ENCODE measurements at places on chromosomes 3 and 15.

- DNase-seq: no peak
- H3K4me3 ChIP-seq: no peak overlapping the region
- no peaks in the 10 kb centered on the region for H3K4me1 ChIP-seq
- H3K27me3 ChIP-seq: no peaks in the 10 kb centered on the region
- H3K36me3 ChIP-seq: no peaks in the 10 kb centered on the region
- H3K27ac ChIP-seq: no peak overlapping the region
Observed at GRCh38 chr3:29406291-29406832, 125.5 kb downstream of the RBMS3 start.

- no peaks in the 10 kb centered on the region for H3K36me3 ChIP-seq
- no peak for DNase-seq
- no peak overlapping the region for H3K27ac ChIP-seq
- H3K27me3 ChIP-seq: no peaks in the 10 kb centered on the region
- no peak overlapping the region for H3K4me3 ChIP-seq
Observed at GRCh38 chr3:56111606-56112304, 356.5 kb downstream of the ERC2 start.

DNA sequence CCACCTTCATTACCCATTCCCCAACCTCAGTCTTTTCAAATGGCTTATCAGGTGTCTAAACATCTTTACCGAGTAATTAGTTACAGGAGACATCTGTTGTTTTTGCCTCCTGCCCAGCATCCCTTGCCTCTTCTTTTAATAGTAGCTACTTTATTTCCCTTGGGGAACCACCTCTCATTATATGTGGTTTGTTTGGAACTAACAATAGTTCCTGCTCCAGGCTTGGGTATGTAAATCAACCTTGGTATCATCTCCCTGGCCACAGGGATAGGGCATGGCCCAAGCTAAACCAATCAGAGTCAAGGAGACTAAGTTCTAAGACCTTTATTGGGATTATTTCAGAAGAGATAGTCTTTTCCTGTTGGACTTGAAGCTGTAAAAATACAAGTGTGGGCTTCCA, 76.6 kb downstream of the ETV5 start:
- H3K27ac ChIP-seq: no peak overlapping the region
- no peak for DNase-seq
- H3K4me1 ChIP-seq: no peaks in the 10 kb centered on the region
- no peak overlapping the region for H3K4me3 ChIP-seq

GRCh38 chr3:18740631-18741583, 315.8 kb upstream of the SATB1 start:
- no peaks in the 10 kb centered on the region for H3K36me3 ChIP-seq
- H3K27me3 ChIP-seq: no peaks in the 10 kb centered on the region

DNA sequence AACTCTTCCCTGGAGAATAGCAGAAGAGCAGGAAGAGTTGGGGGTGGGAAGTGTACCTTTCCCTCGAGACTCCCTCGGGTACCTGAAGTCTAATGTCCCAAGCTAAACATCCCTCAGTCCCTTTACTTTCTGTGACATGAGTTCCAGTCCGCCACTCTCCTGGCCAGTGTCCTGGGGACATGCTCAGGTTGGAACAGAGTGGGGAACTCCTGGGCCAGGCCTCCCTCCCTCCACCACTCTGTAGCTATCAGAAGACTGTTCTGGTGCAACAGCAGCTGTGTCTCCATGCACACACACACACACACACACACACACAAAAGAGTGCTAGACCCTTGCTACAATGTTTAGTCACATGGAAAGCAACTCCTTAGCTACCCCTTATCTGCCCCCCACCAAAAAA, 155.0 kb upstream of the HES1 start:
- no peak overlapping the region for H3K4me3 ChIP-seq
- no peaks in the 10 kb centered on the region for H3K27me3 ChIP-seq
- H3K4me1 ChIP-seq: peaks cover 3% of the 10 kb centered on the region
- no peak for DNase-seq
- no peaks in the 10 kb centered on the region for H3K36me3 ChIP-seq

DNA sequence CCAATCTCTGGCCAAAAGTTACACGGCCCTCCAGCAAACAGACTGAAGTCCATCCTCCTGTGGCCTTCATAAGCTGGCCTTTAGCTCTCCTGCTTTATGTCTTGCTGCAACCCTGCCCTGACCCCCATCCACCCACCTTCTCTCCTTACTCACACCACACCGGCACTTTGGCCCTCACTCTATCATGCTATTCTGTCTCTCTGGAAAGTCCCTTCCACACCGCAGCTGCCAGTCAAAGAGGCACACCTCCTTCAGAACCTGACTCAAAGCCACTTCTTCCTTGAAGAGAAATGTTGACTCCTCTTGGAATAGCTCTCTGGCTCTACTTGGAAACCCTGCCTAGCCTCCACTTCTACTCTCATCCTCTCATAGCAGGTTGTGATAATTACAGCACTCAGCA, 4.5 kb downstream of the GPR156 start:
- no peaks in the 10 kb centered on the region for H3K27me3 ChIP-seq
- H3K27ac ChIP-seq: no peak overlapping the region
- DNase-seq: no peak
- H3K4me1 ChIP-seq: peaks cover 5% of the 10 kb centered on the region

All from right atrium auricular region (tissue), 2 donors.